AG09319 (cell line): ENCODE measurements at places on chromosomes 13 and 19.

DNA sequence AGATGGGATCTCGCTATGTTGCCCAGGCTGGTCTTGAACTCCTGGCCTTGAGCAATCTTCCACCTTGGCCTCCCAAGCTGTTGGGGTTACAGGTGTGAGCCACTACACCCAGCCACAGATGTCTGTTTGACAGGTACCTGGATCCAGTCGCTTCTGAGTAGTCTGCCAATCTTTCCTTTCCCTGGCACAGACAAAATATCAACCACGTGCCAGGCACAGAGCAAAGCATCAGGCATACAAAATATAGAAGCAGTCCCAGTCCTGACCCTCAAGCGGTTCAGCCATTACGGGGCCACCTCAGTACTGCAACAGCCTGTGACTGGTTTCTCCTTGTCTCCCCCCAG, 3.8 kb downstream of the ELAVL1 start:
- no peak for DNase-seq

DNA sequence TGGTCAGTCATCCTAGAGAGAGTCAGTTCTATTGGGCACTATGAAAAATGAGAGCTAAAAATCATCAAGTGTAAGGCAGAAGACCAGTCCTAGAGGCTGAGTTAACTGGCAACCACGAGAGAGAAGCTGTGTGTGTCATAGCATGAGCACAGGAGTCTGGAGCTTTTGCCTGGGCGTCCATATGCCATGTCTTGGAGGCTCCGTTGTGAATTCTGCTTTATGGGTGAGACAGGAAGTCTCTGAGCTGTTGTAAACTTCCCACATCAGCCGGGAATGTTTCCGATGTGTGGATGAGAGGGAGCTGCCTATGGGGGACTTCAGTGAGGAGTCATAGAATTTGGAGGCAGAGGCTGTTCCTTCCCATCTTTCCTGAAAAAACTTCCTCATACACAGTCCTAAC, 120.0 kb downstream of the ITGBL1 start:
- no peak for DNase-seq

GRCh38 chr13:97621631-97622030, 187.7 kb downstream of the RAP2A start:
- no peak for DNase-seq

DNA sequence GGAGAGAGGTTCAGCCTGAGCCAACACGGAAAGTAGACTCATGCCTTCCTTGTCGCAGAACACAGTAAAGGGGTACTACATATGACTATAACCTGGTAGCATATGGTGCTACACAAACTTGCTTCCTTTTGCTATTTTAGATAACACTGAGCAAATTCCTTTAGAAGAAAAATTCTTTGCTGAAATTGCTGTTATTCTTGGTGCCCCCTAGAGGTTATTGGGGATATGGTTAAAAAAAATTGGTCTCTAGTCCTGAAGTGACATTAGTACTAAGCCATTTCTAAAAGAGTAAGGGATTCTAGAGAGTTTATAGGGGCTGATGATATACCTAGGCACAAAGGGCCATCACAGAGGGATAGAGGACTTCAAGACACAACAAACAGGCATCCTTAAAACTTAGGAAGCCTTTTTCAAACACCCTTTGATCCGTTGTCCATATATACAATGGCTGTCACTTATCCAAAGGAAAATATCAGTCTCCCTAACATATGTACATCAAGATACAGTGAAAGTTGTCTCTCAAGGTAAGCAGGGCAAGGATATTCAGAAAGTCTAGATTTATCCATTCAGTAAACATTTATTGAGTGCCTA, 13.9 kb upstream of the HS6ST3 start:
- DNase-seq, result no peak

DNA sequence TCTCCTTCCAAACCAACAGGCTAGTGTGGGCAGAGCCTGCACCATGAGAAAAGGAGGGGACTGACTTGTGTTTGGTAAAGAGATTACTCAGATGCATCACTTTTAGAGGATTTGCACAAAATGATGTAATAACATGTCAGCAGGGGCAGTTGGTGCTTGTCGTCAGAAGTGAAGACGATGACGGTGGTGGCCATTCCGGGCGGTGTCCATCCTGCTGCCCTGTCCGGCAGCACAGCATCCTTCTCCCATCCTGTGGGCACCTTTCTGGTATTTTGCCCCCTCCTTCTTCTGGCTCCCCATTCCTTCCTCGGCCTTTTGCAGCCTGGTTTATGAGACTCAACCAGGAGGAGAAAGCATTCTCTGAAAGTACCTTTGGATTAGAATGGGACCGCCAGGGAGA, 160.1 kb downstream of the TEX29 start:
- DNase-seq, result no peak

DNA sequence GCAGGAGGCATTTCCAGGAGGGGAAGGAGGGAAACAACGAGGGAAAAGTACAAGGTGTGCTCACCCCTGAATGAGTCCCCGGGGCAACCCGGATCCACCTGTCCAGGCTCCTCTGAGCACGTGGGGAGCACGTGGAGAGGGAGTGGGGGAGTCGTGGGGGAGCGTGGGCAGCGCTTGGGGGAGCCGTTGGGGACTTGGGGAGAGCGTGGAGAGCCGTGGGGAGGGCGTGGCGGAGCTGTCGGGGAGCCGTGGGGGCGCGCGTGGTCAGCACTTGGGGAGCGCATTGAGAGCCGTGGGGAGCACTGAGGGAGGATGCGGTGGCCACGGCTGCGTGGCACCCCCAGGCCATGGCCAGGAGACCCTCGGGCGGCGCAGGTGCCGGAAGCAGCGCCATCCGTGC, 52.8 kb downstream of the IRS2 start:
- DNase-seq, result no peak

DNA sequence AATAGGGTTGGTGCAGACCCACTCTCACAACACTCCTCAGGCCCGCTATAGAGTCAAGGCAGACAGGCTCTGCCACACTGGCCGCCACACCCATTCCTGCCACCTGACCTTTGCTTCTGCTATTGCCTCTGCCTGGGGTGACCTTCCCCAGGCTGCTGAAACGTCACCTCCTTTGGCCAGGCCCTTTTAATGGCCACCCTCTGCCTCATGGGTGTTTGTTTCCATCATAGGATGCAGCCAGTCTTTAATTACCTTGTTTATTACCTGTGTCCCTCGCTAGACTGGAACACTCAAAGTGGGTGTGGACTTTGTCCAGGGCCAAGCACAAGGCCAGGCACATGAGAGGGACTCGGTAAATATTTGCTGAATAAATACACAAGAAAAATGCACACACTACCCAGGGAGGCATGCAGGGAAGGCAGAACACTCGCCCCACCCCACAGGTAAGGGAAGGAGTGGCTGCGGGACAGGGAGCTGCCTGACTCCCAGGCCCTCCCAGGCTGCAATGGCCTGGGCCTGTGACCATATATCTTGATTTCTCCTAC, 3.2 kb downstream of the LSM4 start:
- no peak for DNase-seq

DNA sequence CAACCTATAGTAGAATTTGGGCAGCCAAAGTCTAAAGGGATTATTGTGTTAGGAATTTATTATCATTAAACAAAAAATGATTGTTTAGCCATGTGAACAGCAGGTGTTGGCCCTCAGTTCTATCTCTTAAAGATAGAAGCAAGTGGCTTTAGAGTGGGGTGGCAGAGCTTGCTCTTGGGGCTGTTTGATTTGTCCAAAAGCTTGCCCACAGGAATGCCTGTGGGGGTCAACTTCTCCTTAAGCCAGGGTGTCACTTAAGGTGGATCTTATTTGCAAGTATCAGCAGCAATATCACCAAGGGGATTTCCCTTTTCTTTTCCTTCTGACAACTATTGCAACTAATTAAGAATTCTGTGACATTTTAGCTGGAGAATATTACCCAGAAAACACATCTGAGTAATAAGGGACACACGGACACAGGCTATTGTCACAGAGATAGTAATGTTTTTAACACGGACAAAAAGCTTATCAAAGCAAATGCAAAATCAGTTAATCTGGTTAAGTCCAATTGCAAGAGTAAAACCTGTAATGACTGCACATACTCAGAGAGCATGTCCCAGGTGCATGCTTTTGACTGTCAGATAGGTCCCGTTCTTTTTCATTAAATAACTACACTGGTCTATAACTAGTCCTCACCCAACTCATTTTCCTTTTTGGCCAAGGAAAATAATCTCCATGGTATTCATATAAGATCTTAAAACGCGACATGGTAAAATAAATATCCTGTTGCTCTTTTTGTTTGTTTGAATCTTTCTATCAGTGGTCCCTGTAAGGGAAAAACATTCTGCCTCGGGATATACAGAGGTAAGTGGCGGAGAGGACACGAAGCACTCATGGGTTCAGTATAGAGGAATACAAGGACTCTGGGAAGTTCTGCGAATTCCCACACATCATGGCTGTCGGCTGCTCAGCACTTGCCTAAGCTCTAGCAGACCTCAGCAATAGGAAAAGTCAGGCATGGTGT, 172.1 kb upstream of the RFC3 start:
- DNase-seq, result no peak

DNA sequence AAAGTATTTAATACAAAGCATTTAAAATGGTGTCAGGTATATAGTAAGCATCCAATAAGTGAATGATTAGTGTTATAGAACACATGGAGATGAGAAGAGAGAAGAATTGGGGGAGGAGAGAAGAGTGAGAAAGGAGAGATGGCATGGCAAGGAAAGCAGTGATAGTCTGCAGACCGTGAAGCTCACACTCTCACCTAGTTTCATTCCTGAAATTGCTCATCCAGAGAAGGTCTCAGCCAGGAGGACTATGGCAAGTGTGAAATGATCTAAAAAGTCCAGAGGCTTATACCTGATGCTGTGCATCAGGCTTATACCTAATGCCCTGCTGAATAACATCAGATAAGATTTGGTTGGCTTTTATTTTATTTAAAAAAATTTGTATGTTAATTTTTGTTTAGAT, 351.6 kb upstream of the KLF12 start:
- no peak for DNase-seq

DNA sequence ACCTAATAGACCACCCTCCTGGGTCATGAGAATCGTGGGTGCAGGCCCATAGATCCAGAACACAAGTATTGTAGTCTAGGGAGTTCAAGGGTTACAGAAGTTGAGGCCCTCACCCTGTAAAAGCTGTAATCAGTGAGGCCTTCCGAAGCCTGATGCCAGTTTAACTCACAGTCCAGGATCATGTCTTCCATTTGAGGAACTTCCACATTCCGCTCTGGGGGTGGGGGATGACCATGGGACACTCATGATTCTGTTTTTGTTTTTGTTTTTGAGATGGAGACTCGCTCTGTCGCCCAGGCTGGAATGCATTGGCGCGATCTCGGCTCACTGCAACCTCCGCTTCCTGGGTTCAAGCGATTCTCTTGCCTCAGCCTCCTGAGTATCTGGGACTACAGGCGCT, 1.7 kb upstream of the RASIP1 start:
- no peak for DNase-seq

DNA sequence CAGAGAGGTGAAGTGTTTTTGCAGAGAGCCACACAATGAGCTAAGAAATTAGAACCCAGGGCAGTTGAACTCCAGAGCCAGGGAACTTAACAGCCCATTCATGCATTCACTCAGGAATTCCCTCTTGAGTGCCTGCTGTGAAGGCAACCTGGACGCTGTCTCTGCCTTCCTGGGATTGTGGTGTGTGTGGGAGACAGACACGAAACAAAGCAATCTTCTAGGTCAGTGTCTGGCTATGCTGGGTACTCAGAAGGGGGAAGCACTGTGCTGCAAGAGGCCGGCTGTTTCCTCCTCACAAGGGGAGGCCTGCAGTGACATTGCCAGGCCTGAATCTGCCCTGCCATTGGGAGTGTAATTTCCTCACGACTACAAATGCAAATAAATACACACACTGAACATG, 9.7 kb downstream of the BCKDHA start:
- no peak for DNase-seq

- no peak for DNase-seq
Observed at GRCh38 chr13:44155422-44156293, 218.0 kb upstream of the SERP2 start.

DNA sequence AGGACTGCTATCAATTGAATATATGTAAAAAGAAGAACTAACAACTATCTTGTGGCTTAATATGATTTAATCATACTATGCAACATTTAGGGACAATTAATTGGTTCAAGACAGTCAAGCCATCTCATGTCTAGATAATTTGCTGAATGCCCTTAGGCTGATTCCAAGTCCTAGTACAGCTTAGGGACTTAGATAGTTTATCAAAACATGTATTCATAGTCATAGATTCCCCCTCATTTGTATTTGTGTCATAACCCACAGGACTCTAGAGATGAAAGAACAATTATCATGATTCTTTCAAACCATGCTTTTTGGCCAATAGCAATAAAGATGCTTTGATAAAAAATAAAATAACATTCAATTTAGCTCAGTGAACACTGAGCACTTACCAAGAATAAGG, 607.6 kb downstream of the SLITRK1 start:
- no peak for DNase-seq

- DNase-seq, result peak; percentile 5
Observed at GRCh38 chr13:30679483-30680330, 55.6 kb upstream of the ALOX5AP start.

DNA sequence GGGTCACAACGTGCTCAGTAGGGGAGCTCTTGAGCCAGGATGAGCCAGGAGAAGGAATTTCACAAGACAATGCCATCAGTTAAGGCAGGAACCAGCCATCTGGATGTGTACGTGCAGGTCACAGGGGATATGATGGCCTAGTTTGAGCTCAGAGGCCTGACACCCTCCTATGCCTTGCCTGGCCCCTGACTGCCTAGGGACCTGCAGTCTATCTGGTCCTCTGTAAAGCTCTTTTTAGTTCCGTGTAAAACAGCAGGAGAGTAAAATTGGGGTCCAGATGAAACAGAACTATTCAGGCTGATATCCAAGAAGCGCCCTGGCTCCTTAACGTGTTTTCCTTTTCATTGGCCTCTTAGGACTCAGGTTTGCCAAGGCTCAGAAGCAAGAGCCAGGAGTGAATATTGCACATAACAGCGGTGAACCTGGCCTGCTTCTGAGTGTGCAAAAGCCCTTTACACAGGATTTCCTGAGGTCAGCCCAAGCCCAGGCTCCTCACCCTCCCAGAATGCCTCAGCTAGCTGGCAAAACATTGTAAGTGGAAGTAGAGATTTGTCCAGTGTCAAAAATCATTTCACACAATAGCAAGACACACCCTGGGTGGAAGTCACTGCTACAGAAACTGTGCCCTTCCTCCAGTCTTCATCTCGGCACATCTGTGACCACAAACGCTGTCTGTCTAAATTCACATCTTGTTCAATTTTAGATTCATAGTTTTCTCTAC, 777.2 kb downstream of the UQCRFS1 start:
- DNase-seq, result no peak

DNA sequence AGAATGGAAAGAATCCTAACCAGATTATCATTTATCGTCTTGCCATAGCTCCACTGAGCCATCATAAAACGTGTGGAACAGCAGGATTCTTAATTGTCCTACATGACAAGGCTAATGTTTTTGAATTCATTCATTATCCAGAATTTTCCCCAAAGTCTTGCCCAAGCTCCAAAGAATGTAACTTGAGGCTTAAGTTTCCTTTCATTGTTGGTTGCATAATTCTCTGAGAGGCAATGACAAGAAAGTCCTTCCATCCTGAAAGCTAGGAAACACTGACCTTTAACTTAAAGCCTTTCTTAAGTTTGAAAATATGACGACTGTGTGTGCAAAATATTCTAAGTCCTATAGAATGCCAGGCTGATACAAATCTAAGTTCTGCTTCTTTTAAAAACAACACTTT, 546.1 kb downstream of the SUCLA2 start:
- DNase-seq, result no peak
